ENCODE measurements at places on chromosomes 11 and 22.

GRCh38 chr11:134880788-134881187 is 468.7 kb upstream of the B3GAT1 start:
- DNase-seq: no peak

GRCh38 chr11:70067036-70067435 is 11.1 kb upstream of the ANO1 start:
- DNase-seq: no peak

- DNase-seq: peak; percentile 25
Observed at GRCh38 chr11:19557720-19558140, 154.9 kb upstream of the NAV2 start.

DNA sequence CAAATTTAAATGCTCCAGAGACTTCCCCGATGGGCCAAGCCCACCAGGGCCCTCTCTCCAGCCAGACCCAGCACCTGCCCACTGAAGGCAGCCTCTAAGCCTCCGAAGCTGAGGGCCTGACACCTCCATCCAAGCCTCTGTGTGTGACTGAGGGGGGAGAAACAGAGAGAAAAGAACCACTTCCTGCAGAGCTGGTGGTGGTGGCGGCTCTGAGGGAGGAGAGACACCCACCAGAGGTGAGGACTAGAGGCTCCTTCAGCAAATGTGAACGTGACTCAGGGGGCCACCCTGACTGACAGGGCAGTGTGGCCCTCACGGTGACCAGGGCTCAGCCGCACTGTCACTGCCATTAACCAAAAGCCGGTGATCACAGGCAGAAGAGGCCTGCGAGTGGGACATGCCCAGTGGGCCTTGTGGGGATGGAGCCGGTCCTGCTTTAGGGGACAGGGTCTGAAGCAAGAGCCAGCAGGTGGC is 31.0 kb upstream of the CD5 start:
- no peak for DNase-seq

- DNase-seq: peak; percentile 15
Observed at GRCh38 chr11:90288212-90288821, 65.5 kb upstream of the CHORDC1 start.

- DNase-seq: no peak
Observed at GRCh38 chr11:79173615-79174014, 267.2 kb downstream of the TENM4 start.

GRCh38 chr11:3016861-3017260 is 24.7 kb upstream of the NAP1L4 start:
- DNase-seq: no peak

DNA sequence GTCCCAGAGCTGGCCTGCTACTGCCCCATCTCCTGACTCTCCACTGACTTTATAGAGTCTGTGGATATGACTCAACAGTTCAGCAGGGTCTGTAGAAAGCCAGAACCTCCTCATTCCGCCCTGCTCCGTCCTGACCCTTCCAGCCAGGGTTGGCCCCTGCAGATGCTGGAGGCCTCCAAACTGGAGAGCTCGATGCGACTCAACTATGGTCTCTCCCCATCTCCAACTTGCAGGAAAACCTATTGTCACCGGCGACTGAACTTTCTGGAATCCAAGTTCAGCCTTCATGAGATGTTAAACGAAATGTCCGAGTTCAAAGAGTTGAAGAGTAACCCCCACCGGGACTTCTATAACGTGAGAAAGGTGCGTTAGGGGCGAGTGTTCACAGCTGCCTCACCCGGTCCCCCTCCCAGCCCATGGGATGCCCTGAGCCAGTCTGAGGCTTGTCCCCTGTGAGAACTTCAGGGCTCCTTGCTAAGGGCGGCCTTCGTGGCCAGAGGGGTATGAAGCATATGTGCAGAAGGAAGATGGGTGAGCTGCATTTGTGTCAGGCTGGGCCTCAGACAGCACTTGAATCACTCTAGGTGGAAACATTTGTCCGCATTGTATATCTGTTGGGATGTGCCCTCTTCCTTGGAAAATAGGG is 32.1 kb downstream of the AMPD3 start:
- DNase-seq: no peak

DNA sequence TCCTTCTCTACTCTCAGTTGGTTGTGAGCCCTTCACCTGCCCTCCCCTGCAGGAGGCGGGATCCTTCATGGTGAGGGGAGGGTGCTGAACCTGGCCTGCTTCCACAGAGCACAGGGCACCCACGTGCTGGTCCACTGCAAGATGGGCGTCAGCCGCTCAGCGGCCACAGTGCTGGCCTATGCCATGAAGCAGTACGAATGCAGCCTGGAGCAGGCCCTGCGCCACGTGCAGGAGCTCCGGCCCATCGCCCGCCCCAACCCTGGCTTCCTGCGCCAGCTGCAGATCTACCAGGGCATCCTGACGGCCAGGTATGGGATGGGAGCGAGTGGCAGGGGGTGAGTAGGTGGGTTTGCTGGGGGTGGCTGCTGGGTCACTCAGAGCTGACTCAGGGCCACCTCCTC is 6.3 kb downstream of the SSH3 start:
- no peak for DNase-seq

GRCh38 chr11:74818283-74818946 is 69.8 kb downstream of the RNF169 start:
- DNase-seq: no peak

DNA sequence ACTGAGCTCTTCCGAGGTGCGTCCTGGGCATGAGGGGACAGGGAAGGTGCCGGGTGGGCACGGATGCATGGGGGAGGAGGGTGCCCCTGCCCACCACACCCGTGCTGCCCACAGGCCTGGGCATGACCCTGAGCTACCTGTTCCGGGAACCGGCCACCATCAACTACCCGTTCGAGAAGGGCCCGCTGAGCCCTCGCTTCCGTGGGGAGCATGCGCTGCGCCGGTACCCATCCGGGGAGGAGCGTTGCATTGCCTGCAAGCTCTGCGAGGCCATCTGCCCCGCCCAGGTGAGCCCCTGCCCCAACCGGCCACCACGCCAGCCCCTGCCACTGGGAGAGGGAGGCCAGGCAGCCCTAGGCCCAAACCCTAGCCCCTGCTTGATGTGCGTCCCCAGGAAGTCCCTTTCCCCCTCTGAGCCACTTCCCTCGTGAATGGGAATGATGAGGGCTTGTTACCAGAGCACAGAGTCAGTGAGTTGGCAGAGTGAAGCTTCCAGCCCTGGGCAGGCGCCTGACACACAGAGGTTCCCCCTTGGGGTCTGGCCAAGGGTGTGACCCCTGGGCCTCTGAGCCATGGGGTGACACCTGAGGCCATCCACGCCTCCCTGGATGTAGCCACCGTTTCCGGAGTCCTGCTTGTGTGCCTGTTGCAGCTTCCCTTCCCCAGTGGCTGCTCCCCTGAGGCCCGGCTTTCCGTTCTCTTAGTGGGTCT is 2.7 kb downstream of the NDUFS8 start:
- DNase-seq: no peak

All from LNCaP clone FGC (cell line).